ENCODE measurements at places on chromosomes 2 and 18.

- no peak for DNase-seq
Observed at GRCh38 chr2:169661265-169661664, 32.9 kb downstream of the CFAP210 start.

DNA sequence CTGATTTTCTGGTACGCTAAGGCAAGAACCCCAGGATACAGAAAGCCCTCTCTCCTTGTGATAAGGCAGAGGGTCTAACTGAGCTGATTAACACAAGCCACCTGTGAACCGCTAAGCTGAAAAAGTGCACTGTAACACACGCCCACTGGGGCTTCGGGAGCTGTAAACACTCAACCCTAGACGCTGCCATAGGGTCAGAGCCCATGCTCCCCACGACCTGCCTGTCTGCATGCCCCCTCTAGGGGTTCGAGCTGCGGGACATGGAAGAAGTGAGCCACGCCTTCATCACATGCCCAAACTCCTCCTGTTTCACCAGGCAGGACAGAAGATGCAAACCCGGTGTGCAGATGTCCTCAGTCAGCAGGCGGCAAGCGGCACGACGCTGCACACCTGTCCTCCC lies 173.9 kb upstream of the RAB12 start:
- DNase-seq: no peak

DNA sequence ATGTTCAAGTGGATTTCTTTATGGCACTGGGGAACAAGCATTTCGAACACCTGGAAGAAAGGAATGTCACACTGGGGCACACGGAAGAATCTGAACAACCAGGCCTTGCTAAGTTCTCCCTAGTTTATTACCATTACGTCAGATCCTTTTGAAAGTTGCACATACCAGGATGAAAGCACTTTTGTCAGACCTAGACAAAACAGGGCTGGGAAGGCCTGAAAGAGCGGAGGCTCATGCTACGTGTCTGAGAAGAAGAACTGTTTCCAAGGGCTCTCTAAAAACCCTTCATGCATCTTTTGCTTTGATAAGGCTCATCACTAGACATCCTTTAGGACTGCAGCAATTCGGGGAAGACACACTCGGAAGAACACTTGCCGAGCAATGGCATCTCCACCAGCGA lies 15.4 kb upstream of the SLC25A52 start:
- no peak for DNase-seq

DNA sequence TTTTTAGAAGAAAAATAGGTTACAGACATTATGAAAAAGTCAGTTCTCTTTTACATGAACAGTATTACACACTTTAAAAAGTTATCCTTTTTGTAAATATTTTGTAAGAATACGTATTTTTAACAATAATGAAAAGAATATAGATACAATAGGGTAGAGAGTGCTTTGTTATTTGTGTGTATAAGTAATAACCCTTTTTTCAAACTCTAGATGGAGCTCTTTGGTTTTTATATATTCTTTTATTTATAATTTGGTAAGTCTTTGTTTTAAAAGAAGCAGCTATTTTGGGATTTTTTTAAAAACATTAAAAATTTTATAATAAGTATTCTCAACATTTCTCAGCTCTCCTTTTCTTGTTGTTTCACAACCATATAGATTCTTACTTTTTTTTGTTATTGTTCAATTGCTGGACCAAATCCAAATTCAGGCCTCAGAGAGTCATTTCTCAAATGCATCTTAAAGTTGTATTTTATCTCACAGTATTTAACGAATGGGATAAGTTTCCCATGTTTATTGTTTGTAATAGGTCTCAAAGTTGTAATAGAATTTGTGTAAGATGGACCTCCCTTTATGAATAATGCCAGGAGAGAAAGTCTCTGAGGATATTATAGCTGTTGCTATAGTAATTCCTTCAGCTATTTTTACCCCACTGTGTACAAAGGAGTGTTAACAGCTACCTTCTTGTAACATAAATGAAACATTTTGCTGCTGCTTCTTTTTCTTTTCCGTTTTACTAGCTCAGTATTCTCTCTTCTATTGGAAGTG lies 46.4 kb downstream of the ACYP2 start:
- DNase-seq: no peak

- DNase-seq: no peak
Observed at GRCh38 chr2:223549215-223549614, 52.9 kb downstream of the SCG2 start.
